DMS79 (cell line): ENCODE measurements at places on chromosomes 11 and 22.

DNA sequence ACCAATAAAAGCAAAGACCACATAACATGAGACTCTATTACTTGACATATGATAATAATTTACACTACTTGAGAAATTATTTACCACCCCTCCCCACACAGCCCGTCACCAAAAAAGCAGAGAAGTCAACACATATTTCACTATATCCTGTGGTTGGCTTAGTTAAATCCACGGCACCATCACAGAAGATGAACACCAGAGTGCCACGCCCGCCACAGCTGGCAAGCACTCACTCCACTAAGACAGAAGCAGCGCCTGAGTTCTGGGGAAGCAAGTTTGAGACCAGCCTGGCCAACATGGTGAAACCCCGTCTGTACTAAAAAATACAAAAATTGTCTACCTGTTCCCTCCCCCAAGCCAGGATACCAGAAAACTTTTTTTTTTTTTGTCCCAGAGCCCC is 53.1 kb downstream of the PACSIN2 start:
- no peak for DNase-seq

DNA sequence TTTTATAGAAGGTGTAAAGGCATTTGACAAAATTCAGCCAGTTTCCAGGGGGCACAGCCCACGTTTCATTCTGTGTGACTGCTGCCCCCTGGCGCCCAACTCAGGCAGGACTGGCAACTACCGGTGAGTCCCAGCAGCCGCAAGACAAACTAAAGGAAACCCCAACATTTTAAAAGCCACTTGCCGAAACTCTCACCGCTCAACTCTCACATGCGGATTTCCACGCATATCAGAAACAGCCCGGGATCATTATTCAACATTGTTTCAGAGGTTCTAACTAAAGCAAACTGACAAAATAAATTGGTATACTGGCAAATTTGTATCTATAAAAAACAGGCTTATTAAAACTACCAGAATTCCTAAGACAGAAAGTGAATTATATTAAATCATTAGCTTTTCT is 48.2 kb downstream of the MORC2 start:
- peak; percentile 11 for DNase-seq

- DNase-seq: peak; percentile 16
Observed at GRCh38 chr11:65625628-65626342, 10.2 kb downstream of the PCNX3 start.

DNA sequence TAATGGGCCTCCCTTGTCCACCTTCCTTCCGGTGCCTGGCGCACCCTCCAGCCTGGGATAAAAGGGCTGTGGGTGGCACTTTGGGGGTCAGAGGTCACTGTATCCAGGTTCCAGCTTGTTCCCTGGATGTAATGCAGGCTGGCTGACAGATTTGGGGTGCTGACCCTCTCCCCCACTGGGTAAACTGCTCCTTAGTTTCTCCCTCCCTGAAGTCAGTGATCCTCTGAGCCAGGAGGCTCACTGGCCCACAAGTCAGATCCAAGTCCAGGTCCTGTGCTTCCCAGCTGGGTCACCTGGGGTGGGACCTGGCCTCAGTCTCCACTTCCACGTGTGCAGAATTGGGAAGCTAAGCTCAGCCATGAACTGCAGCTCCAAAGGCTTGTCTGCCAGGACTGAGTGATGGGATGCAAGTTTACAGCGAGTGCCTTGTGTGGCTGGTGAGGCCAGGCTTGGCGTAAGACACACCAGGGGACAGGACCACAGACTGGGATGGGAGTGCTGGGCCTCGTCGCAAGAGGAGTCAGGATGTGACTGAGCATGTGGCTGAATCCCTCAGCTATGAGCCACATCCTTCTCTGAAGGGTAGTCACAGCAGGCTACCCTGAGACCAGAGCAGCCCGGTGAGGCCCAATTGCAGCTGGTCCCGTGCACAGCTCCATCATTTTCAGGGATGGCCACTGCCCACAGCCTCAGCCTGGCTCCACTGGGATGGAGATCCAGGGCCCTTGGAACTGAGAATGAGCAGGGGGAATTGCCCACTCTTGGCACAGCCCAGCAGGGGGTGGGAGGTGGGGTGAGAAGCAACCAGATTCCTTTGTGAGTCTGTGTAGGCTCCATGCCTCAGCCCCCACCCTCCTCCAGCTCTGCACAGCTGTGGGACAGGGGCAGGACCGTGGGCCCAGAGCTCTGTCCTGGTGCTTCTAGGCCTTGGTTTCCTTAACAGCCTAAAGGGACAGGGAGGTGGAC is 7.2 kb downstream of the SHISA8 start:
- no peak for DNase-seq

DNA sequence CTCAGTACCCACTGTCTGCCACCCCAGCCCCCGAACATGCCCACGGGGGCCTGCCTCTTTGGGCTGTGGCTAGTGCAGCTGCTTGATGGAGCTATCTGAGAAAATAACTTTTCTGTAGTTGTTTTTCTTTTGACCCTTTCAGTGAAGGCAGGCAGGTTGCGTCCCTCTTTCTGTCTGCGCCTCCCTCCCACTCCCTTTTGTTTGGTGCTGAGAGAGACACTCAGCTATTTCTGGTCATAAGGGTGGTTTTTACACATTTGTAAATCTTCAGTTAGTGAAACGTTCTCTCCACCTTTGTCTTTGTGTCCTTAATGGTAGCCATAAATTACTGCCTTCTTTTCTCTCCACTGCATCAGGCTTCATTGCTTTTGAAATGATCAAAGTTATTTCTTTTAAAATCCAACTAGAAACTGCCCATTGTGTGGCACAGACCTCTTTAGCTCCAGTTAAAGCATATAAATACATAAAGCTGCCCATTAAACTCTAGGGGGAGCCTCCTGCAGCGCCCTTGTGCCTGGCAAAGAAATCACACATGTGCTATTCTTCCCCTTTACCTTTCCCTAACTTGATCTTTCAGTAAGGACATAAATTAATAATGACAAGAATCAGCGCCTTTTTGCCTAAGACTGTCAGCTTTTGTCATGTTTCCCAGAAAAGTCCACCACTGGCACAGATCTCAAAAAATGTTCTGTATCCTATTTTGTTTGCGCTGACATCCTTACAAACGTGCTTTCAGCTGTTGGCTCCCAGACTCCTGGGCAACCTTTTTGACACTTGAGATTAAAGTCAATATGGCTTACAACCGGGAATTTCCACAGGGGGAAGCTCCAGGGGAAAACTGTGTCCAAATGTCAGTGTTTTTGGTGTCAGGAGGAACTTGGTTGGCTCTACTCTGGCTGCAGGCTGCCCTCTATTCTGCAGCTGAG is 1.7 kb upstream of the SCUBE2 start:
- no peak for DNase-seq

GRCh38 chr11:64134963-64135362 is 30.9 kb downstream of the MACROD1 start:
- no peak for DNase-seq

GRCh38 chr11:127233998-127234397 is 233.4 kb upstream of the KIRREL3 start:
- no peak for DNase-seq

GRCh38 chr22:24367841-24368240 is 59.6 kb upstream of the ADORA2A start:
- DNase-seq: no peak

- peak; percentile 5 for DNase-seq
Observed at GRCh38 chr22:42868751-42869251, 11.7 kb upstream of the ARFGAP3 start.

GRCh38 chr11:99148352-99148751 is 127.6 kb downstream of the CNTN5 start:
- DNase-seq: no peak

DNA sequence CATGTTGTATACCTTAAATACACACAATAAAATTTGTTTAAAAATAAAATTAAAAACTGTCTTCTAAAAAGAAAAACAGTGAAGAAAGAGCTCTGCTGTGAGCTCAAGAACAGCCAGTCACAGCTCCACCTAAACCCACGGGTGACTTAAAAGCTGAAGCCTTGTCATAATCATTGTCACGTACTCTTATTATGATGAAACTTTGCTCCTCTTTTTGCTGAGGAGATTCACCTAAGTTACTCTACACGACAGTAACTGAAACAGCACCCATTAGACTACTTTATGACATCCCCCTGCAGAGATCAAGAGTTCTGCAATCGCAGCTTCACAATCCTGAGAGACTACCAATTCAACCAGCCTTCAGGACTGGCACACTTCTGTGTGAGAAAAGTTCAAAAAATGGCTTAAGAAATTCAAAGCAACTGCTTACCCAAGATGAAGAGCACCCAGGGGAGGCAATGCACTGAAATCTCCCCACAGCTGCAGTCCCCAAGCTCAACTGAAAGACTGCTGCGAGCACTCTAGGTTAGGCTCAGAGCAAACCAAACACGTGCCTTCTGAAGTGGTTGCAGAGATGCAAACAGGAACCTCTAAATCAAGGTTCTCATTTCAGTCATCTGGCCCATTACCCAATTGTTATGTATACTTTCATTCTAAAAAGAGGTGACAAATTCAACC is at the start of gene JAML:
Gene JAML (minus strand): TSS at position 501 of the 678 bp plus-strand sequence. CDS start 10,145 bp downstream, outside the sequence.
- DNase-seq: no peak

DNA sequence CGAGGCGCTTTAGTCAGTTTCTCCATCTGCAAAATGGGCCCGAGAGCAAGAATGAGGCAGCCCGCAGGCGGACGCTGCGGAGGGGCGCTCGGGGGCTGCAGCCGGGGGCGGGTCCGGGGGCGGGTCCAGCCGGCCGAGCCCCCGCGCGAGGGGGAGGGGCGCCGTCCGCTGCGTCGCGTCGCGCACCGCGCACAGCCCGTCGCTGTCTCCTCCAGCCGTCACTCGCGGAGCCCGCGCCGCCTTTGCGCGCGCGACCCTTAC is 282 bp downstream of the PC start:
- no peak for DNase-seq

DNA sequence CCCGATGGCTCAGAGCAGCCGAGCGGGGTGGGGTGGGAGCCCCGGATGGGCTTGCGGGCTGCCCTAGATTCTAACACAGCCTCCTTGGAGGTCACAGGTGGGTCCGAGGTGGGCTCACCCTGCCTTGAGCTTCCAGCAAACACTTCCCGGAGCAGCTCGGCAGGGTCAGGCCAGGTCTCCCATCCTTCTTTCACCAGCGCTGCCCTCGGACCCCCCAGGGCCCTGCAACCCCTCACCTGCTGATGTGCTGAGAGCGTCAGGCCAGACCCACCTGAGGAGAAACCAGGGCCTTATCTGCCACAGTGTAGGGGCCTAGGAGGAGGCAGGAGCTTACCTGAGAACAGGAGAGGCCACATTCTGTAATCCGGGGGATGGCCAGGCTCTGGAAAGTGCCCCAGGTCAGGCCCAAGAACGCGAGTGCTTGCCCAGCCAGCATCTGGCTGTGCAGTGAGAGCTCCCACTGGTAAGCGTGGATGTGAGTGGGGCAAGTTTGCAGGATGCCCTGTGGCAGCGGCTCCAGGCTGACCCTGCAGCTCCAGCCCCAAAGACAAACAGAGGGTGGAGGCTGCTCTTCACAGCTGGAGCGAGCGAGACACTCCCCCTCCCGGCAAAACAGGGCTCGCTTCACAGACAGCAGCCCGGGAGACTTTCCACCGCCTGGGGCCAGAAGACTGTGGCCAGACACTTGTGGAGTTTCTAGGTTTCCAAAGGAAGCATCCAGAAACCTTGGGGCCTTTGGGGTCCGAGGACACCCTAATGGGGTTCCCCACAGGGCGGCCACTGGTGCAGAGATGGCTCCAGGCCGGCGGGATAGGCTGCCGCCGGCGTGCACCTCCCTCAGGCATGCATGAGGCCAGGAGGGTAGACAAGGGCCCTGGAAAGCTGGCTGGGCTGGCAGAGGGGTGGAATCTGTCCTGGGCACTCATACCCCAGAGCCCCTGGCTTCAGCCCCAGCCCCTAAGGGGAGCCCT is at the start of gene IL17REL:
Gene IL17REL (minus strand): TSS at position 555 of the 971 bp plus-strand sequence. CDS start 119 bp downstream, at position 436.
- DNase-seq: no peak

- no peak for DNase-seq
Observed at GRCh38 chr11:78635814-78636506, 61.3 kb upstream of the NARS2 start.

DNA sequence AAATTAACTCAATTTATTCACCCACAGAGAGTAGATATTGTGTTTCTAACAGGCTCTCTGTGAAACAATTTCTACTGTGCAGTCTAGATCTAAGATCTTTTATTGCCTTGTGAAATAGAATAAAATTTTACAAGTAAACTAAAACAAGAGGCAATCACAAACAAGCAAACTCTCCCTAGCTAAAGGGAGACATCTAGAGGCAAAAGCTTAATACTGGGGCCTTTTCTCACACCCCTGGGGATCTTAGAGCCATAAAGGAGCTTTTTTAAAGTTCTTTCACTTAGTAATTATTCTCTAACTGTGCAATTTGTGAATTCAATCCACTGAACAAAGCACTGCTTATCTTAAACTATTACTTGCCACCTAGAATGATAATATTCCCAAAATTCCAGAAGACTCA is 19.7 kb downstream of the ALG9 start:
- DNase-seq: no peak

GRCh38 chr11:69316956-69317355 is 23.0 kb downstream of the MYEOV start:
- DNase-seq: no peak

DNA sequence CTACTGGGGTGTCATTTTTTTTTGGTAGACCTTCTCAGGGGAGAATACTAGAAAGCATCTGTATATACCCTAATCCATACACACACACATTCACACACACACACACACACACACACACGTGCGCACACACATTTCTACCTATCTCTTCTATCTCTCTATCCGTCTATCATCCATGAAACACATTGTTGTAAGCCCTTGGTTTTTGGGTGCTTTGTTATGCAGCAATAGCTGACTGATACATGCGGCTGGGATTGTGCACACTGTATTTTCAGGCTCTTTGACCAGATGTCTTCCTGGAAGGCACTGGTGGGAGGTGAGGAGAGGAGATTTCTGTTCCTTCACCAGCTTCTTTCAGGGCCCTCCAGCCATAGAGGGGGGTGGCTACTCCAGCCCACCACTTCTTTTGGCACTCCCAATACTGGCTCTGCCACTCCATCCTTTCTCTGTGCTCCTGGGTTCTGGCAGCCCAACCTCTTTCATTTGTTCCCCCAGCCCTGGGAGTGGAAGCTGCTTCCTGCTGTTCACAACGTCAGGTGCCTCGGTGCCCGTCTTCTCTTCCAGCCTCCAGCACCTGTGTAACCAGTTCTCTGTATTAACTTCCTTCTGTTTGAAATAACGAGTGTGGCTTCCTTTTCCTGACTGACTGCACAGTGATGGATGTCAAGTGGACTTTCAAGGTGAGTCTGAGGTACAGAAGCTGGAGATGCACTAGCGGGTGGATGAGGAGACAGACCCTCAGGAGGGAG is 12.4 kb upstream of the MUC2 start:
- DNase-seq: no peak

- no peak for DNase-seq
Observed at GRCh38 chr22:36365020-36365411, 22.8 kb downstream of the MYH9 start.

GRCh38 chr11:77053217-77054015 is 13.4 kb upstream of the CAPN5 start:
- no peak for DNase-seq

DNA sequence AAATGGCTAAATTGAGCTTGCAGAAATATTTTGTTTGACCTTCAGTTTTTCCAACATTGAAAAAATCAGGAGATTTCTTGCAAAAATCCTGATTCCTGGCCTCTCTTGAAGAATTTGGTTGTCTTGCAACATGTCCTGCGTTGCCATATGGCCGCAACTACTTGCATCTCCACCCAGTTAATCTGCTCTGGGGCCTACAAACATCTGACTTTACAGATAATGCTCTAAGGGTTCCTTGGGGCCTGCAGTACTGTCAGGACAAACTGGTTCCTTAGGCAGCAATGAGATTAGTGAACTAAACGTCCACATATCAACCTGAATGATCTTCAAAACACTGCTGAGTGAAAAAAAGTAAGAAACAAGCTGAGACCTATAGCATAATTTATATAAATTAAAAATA is 36.6 kb upstream of the FEZ1 start:
- DNase-seq: no peak

- no peak for DNase-seq
Observed at GRCh38 chr11:36014898-36015665, 71.2 kb downstream of the LDLRAD3 start.

GRCh38 chr11:19849947-19850593 is 137.4 kb downstream of the NAV2 start:
- DNase-seq: no peak
